ENCODE measurements at places on chromosomes 1 and 21. TPM values are rescaled to one million over a fixed set of nuclear protein-coding genes. Genes with fewer than 3 reads are reported as not detected.

BCAN gene
- 0.20 TPM for polyA plus RNA-seq

CBS gene
- 9.0 TPM for polyA plus RNA-seq

CELA2A gene
- not detected for polyA plus RNA-seq

SLC9C2 gene
- polyA plus RNA-seq = 0.09 TPM

TINAGL1 gene
- polyA plus RNA-seq = 186 TPM

GNL2 gene
- 33.5 TPM for polyA plus RNA-seq

KLHDC9 gene
- 5.1 TPM for polyA plus RNA-seq

MAN1C1 gene
- polyA plus RNA-seq = 9.1 TPM

SH2D1B gene
- 0.05 TPM for polyA plus RNA-seq

BCAR3 gene
- 10.1 TPM for polyA plus RNA-seq

INSRR gene
- polyA plus RNA-seq = 0.07 TPM

C4BPB gene
- polyA plus RNA-seq = 0.05 TPM

PTBP2 gene
- polyA plus RNA-seq = 7.4 TPM

ADCY10 gene
- polyA plus RNA-seq = 0.20 TPM

SLC5A9 gene
- 0.11 TPM for polyA plus RNA-seq

KCNAB2 gene
- 12.6 TPM for polyA plus RNA-seq

TP53BP2 gene
- polyA plus RNA-seq = 9.8 TPM

DUSP23 gene
- 43.7 TPM for polyA plus RNA-seq

RASSF5 gene
- polyA plus RNA-seq = 9.3 TPM

MEX3A gene
- 0.25 TPM for polyA plus RNA-seq

ASCL5 gene
- polyA plus RNA-seq = not detected

CD48 gene
- polyA plus RNA-seq = 0.93 TPM

PLCH2 gene
- 0.16 TPM for polyA plus RNA-seq

PTGS2 gene
- 2.3 TPM for polyA plus RNA-seq
